ENCODE measurements at places on chromosomes 7 and 10.

DNA sequence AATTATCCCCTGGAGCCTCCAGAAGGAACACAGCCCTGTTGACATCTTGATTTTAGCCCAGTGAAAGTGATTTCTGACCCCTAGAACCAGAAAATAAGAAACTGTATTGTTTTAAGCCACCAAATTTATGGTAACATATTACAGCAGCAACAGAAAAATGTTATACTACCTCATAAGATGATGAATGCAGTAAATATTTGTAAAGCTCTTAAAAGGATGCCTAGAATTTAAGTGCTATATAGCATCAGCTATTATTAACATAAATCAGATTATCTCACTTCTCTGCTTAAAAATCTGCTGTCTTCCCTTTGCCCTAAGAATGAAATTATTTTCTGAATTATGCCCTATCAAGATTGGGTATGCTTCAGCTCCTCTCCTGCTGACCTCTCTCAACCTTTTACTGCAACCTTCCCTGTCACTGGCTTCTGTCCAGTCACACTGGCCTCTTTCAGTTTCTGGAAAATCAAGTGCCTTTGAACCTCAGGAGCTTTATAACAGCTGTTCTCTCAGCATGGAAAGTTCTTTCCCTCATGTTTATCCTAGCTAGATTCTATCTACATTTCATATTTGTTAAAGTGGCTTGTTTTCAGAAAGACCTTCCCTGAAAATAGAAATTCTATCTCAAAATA, 78.9 kb downstream of the GPR37 start:
- no peak for DNase-seq

- DNase-seq = no peak
Measured at GRCh38 chr7:17022920-17023319, 141.1 kb upstream of the AGR3 start.

DNA sequence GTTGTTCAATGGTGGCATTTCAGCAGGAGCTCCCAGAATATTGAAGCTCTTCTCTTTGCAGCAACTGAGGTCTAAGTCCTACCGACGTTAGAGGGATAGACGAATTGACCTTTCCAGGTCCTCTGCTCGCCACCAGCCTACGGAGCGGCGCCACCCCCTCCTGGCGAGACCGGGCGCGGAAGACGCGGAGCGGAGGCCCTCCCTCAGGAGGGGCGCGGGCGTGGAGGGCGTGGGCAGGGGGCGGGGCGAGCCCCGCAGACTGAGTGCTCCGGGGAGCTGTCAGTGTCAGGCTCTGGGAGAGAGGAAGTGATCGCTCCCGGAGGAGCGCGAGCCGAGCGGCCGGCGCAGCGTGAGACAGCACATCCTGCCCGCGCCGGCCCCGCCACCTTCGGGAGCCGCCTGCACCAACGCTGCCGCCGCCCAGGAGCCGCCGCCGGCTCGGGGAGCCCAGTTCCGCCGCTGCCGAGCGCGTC, at the start of gene DYNC1I1:
Gene DYNC1I1 (plus strand): TSS at position 257 of the 473 bp plus-strand sequence. CDS start 32,176 bp downstream, outside the sequence.
- DNase-seq = peak; percentile 84

DNA sequence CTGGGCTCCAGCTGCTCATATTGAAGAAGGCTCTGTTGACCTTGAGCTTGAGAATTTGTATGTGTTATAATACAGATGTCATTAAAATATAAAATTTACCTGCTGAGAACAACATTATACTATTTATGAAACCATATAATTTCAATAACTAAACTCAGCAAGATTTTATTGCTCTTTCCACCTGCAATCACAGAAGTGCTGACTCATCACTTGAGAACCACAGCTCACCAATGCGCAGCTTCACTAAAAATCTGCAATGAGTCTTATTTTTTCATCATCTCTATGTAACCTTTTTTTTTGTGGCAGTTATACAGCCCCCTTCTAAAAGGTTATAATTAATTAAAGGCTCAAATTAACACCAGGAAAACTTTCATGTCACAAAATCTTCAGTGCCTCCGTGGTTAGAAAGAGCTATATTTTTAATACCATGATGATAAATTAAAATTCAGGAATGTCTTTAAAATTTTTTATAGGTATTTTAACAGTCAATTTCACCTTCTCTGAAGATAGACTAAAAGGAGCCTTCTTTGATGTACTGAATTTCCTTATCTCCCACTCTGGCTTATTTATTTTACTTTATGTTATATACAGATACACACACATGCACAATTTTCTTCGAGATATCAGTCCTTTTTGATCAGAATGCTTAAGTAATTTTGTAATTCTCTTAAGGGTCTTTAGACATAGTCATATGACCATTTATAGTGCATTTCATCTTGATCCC, 102.7 kb downstream of the EVX1 start:
- DNase-seq = no peak

GRCh38 chr10:132227851-132228390, 41.2 kb downstream of the DPYSL4 start:
- DNase-seq = no peak

DNA sequence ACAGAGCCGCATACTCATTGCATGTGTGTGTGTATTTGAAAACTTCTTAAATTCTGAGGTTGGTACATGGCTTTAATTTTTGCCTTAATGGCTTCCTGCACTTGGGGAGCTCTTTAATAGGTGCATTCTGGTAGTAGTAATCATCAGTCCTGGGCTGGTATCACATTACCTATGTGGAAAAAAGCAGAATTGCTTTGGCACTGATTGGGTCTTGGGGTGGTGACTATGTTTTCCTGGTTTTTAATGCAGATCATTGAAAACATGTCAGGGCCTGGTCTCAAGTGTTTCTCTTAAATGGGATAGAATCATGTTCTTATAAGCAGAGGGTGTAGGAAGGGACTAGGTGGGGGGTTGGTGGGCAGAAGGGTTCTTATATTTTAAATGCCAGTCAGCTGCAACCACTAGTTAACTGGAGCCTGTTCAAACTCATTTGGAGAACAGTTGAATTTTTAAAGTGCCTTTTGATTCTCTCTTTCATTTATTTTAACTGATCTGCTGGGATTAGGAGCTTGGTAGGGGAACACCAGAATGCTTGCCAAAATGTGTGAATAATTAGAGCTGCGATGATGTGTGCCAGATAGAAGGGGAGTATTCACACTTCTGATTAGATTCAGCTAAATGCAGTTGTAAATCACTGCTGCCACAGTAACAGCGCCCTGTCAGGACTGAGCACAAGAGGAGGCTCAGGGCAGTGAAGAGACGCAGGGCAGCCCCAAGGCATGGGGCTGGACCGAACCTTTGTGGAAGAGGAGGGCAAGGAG, 633.5 kb upstream of the GALNT17 start:
- peak; percentile 87 for DNase-seq

- DNase-seq = no peak
Measured at GRCh38 chr10:34181553-34182300, 633.4 kb downstream of the PARD3 start.

DNA sequence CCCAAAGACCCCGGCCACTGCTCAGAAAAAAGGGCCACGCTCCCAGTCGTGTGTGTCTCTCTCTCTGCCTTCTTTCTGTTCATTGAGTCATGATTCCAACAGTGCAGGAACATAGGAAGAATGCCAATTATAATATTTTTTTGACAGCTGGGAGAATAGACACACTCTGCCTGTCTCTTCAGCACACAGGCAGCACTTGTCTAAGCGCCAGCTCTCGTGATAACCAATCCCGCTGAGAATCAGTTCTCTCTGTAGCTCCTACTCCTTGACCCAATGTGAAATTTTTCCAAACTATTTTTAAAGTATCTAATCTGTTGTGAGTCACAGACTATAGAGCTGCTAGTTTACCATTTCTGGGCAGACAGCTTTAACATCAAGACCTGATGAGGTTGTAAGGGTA, 145.7 kb upstream of the RHEB start:
- no peak for DNase-seq

DNA sequence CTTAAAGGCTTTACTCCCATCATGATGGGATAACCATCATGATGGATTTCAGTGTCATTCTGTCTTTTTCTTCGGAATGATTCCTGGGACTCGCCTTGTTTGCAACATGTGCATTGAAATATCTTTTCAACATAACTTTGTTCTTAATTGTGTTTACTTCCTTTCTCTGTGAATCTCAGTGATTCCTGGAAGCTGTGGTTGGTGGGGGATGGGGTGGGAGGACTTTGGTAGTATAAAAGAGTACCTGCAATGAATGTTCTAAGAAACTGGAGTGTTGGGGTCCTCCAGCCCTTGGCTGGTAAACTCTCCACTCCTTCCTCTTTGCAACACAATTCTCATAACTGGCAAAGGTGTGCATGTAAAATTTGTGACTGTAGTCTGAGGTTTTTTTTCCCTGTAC, 11.5 kb upstream of the SH2D4B start:
- DNase-seq = no peak

- peak; percentile 7 for DNase-seq
Measured at GRCh38 chr7:151168003-151168786, 701 bp upstream of the GBX1 start.

DNA sequence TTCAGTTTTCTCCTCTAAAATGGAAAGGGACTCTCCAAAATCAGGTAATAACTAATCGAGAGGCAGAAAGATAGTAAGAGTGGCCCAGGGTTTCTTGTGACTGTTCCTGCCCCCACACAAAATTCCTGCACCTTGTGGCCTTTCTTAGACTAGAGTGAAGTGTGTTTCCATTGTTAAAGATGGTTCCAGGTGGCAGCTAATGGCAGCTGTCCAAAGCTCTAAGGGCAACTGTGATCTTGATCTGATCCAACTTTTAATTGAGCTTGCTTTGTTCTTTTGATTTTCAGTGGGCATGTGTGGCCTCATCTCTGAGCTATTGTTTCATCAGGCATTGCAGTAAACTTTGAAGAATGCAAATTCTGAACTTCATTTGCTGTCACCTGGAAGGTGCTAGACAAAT, 19.4 kb downstream of the ACSL5 start:
- DNase-seq = no peak

GRCh38 chr7:150994838-150995510, 4.2 kb downstream of the NOS3 start:
- DNase-seq = no peak

DNA sequence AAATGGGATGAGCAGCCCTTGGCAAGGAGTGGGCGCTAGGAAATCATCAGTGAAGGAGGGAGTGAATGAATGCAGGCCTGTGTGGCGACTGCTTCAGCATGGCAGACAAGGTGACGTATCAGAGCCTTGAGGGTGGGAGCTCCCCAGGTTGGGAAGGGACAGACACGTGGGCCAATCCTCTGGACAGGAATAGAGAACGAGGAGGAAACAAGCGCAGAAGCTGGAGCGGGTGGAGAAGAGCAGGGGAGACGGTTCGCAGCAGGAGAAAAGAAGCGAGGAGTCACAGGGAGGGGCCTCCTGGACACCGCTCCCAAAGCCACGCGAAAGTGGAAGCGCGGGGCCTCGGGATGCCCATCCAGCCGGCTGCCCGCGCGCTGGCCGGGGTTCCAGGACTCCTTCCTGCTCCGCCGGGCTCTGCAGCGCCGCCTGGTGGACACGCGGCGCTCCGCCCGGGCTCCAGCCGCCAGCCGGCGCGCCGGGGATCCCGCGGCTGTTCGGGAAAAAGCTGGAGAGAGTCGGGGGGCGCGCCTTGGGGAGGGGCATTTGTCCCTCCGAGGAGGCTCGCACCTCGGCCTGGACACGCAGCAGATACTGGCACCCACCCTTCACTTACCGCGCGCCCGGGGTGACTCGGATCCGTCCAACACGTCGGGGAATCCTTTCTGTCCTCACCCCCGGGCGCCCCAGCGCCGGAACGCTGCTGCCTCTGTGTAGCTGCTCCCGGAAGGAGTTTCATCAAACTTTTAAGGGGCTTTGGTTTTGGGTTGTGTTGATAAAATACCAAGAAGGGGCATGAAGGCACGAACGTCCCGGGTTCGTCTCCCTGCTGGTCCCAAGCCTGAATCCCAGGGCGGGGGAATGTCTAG, 6.3 kb downstream of the ZNF503 start:
- DNase-seq = no peak

DNA sequence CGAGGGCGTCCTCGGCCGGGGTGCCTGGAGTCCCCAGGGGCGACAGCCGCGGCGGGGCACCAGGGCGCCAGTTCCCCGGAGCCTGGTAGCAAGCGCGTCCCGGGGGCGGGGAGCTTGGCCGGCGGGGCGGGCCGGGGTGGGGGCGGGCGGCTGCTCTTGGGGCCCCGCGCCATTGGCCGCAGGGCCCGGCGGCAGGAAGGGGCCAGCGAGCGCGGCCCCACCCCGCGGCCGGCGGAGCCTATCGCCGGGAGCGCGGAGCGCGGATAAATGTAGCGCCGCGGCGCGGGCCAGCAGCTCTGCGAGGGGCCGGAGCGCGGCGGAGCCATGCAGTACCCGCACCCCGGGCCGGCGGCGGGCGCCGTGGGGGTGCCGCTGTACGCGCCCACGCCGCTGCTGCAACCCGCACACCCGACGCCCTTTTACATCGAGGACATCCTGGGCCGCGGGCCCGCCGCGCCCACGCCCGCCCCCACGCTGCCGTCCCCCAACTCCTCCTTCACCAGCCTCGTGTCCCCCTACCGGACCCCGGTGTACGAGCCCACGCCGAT, at the start of gene HHEX:
Gene HHEX (plus strand): TSS at position 293 of the 548 bp plus-strand sequence. CDS start 32 bp downstream, at position 325.
- DNase-seq = no peak

GRCh38 chr7:84043661-84044191, 150.9 kb downstream of the SEMA3A start:
- DNase-seq = no peak

GRCh38 chr7:69776611-69777010, 178.3 kb downstream of the AUTS2 start:
- DNase-seq = no peak

DNA sequence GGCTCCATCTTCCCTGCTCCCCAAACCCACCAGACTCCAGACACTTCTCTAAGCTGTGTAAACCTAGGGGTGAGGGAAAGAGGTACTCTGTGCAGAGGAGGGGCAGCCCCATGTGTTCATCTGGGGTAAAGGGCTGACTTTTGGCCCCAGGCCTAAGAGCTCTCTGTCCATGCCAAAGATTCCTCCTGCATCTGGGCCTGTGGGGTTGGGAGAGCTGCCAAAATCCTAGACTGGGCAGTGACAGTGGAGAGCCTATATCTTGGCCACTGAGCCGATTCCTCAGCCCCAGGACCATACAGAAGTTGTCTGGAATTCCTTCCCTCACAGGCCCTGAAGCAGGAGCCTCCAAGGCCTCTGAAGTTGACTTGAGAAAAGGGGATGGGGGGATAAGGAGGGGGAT, 25.3 kb upstream of the LEP start:
- DNase-seq = no peak

DNA sequence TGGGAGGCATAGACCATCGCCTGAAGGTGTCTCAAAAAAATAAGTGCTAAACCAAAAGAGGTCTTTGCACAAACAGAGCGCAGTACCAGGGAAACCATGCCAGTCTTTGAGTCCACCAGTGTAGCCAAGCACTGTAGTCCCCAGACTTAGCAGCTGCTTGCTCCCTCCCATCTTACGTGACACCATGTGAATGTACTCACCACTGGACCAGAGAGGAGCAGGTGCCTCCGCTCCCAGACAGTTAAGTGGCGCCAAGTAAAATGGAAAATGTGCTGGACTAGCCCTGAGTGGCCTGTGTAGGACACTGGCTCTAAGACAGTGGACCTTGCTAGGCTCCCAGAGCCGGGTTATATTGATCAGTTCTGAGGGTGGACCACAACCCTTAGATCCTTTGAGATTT, 47.7 kb upstream of the PLEKHA1 start:
- no peak for DNase-seq

GRCh38 chr10:78458983-78459638, 425.4 kb downstream of the RPS24 start:
- DNase-seq = peak; percentile 43

Measured in NCI-H1105 (cell line).